LoVo (cell line): ENCODE measurements at places on chromosomes 1 and 21.

DNA sequence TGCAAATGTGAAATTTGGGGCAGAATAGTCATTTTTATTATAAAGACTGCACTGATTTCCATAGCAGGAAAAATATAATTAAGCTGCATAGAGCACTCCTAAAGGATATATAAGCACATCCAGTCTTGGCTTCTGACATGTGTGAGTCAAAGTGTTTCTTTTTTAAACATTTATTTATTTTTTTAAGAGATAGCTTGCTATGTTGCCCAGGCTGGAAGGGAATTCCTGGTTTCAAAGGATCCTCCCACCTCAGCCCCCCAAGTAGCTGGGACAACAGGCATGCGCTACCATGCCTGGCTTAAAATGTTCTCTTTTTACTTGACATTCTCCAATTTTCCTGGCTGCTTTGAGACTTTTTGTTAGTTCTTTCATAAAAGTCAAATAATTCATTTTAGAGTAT, 126.1 kb downstream of the HMCN1 start:
- no peak for DNase-seq

DNA sequence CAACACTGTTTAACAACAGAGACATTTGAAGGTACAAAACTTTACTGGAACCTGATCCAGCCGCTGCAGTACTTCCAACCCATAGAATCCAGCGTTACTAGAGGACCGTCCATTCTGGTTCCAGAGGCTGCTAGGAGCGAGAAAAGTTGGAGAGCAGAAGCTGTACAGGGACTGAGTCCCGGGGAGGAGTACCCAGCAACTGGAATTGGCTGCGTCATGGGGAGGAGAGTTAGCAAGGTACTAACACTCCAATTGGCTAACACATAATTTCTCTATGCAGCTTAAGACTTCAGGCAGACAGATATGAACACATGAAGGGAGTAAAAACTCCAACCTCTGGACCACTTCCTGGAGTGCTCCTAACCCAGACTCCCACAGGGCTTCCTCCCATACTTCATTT, 2.1 kb upstream of the QSOX1 start:
- DNase-seq, result no peak

DNA sequence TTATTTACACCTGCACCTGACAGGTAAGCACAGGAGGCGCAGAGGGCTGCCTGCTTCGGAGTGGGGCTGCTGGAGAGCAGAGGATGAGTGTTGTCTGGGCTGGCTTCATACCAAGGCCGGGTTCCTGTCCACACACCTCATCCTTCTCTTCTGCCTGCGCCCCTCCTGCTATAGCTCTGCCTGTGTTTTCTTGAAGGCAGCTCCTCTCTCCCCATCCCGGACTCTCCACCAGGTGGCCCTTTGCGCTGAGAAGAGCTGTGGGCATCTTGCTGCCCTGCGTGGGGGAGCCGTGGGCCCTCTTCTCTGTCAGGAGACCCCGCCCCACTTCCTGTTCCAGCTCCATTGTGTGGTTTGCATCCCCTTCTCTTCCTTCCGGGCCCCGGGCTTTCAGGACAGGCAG, 35.0 kb downstream of the ARHGEF10L start:
- no peak for DNase-seq

DNA sequence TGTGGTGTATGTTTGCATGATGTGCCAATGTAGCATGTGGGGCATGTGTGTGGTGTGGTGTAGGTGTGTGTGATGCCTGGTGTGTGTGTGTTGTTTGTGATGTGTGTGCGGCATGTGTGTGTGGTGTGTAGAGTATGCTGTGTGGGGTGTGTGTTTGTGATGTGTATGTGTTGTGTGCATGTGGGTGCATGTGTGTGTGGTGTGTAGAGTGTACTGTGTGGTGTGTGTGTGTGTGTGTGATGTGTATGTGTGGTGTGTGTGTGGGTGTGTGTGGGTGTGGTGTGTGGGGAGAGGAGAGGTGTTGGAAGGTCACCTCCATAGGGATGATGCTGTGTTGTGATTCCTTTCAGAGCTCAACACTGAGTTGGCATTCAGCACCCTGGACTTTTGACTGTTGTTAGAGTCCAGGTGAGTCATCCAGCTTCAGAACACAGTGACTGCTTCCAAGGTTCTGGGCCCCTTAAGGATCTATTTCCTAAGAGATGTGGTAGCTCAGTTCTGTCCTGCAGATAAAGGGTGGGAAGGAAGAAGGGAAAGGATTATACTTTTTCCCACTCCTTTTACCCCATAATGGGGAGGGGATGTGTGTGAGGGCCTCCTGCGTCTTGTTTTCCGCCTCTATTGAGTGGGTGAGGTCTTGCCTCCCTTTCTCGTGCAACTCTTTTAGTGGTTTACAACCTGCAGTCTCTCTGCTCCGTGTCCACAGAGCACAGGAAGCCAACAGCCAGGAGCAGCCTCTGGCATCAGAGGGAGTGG, 47.6 kb downstream of the RHOU start:
- DNase-seq, result peak; percentile 79
